Stimulated activated CD8-positive, alpha-beta memory T cell treated with anti-CD3 and anti-CD28 coated beads, Interleukin-4, amount 100 ng/mL, for 1 hour (primary cell): ENCODE measurements at places on chromosomes 13 and 19.

DNA sequence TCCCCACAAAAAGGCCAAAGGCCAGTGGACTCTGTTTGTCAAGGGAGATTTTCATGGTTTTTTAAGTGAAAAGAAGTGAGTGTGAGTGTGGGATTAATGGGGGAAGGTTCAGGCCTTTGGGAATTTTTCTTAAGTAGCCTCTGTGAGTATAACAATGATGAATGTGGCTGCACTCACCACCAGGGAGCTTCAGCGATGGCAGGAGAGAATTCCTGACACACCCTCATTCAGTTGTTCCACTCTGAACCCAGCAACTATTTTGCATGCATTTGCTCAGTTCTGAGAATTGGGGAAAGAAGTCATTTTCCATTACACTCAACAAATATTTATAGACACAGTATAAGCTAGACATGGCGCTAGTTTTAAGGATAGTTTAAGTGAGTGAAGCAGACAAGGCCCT, 117.9 kb downstream of the CCNA1 start:
- no peak for DNase-seq

- no peak for DNase-seq
Observed at GRCh38 chr19:46017095-46017429, 5.8 kb downstream of the PGLYRP1 start.

DNA sequence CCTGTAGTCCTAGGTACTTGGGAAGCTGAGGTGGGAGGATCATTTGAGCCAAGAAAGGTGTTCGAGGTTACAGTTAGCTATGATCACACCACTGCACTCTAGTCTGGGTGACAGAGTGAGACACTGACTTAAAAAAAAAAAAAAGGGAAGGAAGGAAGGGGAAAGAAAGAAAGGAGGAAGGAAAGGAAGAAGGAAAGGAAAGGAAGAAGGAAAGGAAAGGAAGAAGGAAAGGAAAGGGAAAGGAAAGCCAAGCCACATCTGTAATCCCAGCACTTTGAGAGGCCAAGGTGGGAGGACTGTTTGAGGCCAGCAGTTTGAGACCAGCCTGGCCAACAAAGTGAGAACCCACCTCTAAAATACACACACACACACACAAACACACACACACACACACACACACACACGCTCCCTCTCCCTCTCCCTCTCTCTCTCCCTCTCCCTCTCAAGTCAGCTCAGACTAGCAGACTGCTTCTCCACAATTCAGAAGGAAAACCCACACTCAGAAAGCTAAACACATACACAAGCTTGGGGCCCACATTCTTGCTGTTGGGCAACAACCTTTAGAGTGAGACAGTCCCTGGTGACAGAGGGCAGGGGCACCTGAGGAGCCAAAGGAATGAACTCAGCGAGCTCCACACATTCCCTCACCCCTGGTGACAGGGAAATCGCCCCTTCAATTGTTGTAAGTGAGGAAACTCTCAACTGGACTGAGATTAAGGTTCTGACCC, 2.7 kb downstream of the ZNF709 start:
- no peak for DNase-seq

DNA sequence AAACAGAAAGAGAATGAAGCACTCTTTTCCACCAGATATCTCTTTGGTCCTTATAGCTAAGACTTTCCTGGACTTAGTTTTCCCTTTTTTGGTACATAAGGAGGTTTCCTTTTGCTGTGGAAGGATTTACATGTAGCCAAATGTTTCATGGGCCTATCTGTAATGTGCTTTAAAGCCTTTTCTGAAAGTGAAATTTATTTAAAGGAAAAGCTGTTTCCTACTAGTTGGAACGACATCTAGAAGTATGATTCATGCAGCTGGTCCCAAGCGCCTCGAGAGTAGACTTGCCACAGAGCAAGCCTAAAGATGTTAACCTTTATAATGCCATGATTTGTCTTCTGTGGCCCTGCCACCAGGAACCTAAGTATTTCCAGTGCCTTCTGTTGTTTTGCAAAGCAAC, 390.3 kb downstream of the DLEU7 start:
- no peak for DNase-seq

GRCh38 chr13:97460853-97461252, 26.9 kb downstream of the RAP2A start:
- DNase-seq = no peak

GRCh38 chr13:45847554-45848224, 3.9 kb downstream of the SIAH3 start:
- DNase-seq = no peak

- no peak for DNase-seq
Observed at GRCh38 chr19:29260477-29261317, 47.7 kb upstream of the UQCRFS1 start.

GRCh38 chr19:4744451-4745174, 21.0 kb upstream of the DPP9 start:
- DNase-seq = no peak

- DNase-seq = no peak
Observed at GRCh38 chr13:80235166-80235966, 105.6 kb downstream of the SPRY2 start.

GRCh38 chr13:93558637-93559036, 332.0 kb downstream of the GPC6 start:
- no peak for DNase-seq

- no peak for DNase-seq
Observed at GRCh38 chr19:39915101-39915847, 19.2 kb downstream of the FCGBP start.

- DNase-seq = no peak
Observed at GRCh38 chr13:26037302-26037701, 14.5 kb downstream of the SHISA2 start.

GRCh38 chr13:111315347-111315995, 5.0 kb upstream of the TEX29 start:
- no peak for DNase-seq

DNA sequence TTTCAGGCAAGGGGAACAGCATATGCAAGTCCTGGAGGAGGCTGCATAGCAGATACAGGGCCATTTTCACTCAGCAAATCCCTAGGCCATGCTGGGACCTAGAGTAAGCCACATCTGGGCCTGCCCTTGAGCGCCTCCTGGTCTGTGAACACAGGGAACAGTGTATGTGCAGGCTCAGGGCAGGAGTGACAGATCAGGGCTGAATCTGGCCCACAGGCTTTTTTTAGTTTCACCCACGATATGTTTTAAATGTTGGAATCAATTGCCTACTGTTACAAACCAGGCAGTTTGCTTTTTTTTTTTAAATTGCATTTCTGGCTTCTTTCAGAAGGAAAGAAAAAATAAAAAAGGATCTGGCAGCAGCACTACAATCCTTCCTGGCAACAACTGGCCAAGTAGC, 1.5 kb upstream of the TMEM145 start:
- DNase-seq = no peak

- DNase-seq = no peak
Observed at GRCh38 chr13:61778531-61778930, 362.9 kb upstream of the PCDH20 start.

GRCh38 chr13:79709471-79709870, 228.5 kb downstream of the NDFIP2 start:
- no peak for DNase-seq

GRCh38 chr19:5179256-5179655, 161.4 kb downstream of the PTPRS start:
- DNase-seq = no peak

DNA sequence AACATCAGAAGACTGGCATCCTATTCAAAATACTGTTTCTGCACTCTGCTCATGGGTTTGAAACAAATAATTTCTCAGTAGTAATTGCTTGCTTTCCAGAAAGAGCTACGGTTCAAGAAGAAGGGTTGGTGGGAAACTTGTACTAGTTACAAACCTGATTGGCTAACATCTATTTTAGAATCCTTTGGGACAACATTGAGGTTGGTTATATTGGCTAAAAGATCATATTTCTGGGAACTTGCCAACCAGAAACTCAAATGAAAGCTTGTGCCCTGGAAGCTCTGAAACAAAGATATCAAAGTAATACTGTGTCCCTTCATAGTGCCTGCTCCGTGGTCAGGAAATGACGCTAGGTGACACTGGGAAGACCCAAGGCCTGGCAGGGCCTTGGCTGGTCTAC, 141.7 kb downstream of the LACC1 start:
- no peak for DNase-seq

- no peak for DNase-seq
Observed at GRCh38 chr13:98972627-98973026, 5.2 kb downstream of the DOCK9 start.

DNA sequence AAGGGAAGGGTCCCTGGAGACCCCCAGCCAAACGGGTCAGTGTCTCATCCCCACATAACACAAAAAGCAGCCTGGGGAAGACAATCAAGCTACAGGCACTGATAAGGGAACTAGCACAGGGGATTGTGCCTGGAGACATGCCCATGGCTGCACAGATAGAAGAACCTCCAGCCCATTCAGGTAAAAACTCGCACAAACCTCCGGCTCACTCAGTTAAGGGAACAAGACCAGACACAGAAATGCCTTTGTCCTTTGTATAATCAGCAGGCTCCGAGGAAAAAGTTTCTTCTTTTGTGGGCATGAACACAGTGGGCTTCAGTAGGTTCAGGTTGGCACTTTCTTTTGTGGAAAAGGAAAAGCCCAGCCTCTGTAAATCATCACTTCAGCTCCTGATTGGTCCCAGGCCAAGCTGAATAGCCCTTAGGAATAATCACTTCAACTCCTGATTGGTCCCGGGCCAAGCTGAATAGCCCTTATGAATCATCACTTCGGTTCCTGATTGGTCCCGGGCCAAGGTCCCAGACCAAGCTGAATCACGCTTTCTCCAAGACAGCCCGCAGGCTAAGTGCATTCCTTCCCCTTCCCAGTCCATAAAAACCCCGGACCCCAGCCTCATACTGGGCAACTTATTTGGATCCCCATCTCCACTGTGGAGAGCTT, 5.0 kb upstream of the ZNF230 start:
- no peak for DNase-seq
